Brain pericyte (primary cell): ENCODE measurements at places on chromosomes 12 and 14.

GRCh38 chr12:120077260-120077659 is 39.3 kb downstream of the RAB35 start:
- no peak for DNase-seq

GRCh38 chr12:69994724-69995173 is 169.7 kb downstream of the MYRFL start:
- no peak for DNase-seq

GRCh38 chr12:93530358-93530757 is 42.1 kb upstream of the SOCS2 start:
- DNase-seq = no peak

DNA sequence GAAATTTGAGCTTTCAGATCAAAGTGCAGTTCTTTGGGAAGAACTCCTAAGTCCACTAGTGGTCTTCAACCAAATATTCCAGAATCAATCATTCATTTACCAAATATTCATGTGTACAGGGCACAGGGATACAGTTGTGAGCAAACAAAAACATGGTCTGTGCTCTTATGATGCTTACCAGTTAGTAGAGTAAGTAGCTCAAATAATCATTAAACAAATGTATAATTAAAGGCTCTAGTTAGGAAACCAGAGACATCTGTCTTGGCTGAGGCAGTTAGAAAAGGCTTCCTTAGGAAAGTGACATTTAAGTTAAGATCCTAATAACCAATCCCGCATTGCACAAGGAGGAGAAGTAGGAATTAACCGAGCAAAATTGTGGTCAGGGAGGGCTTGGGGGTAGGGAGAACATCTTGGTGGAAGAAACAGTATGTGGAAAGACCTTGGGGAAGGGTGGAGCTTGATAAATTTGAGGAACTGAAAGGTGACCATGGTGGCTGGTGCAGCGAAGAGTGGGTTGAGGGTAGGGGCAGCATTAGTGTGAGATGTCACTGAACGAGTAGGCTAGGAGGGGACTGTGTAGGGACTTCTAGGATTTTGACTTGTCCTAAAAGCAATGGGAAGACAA is 40.0 kb downstream of the PEBP1 start:
- DNase-seq = no peak

- no peak for DNase-seq
Measured at GRCh38 chr12:90129366-90130030, 420.9 kb upstream of the ATP2B1 start.

GRCh38 chr14:33726685-33727084 is 224.2 kb downstream of the EGLN3 start:
- no peak for DNase-seq

DNA sequence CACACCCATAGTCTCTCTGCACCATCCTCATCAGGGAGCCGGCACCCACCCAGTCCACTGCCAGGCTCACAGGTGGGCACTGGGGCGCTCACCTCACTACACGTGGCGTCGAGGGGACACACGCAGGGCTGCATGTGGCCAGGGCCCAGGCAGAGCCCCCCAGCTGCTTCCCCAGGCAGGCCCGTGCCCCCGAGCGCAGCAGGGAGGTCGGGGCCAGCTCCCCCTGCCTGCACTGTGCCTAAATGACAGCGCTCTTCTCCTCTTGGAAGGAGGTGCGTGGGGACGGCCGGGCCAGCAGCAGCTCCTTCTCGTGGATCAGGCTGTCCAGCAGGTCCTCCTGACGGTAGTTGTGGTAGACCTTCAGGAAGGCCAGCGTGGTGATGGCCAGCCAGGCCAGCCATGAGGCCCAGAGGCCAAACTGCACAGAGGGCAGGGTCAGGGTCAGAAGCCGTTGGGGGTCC is 11.3 kb downstream of the TMEM179 start:
- no peak for DNase-seq

DNA sequence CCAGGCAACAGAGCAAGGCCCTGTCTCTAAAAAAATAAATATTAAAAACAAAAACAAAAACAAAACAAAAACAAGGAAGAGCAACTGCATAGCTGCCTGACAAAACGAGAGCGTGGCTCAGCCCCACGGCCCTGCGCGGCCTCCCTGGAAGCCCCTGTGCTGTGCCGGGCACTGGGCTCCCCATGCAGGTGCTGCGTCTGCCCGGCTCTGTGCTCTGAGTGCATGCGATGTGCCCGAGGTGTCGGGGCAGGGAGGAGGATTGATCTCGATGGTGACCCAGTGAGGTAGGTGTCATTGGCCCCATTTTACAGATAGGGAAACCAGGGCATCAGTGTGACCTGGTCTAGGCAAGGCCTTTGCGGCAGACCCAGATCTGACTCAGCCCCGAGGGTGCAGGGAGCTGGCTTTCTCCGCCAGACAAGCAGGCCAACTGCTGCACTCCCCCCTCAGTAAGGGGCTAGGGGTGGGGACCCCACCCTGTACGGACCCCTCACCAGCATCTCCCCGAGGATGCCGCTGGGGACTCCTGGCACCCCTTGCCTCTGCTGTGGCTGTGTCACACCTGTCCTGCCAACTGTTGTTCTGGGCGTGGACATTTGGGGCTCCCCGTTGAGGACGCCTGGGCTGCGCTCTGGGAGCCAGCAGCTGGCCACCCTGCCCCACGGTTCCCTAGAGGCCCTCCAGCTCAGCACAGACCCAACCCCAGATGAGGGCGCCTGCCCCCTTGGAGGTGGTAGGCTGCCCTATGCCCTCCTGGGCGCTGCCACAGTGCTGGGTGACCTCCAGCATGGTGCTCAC is 15.3 kb downstream of the GPR132 start:
- DNase-seq = no peak

GRCh38 chr14:103581954-103582703 is 19.4 kb downstream of the COA8 start:
- DNase-seq = no peak
